ENCODE measurements at places on chromosomes 13 and 19. TPM values are rescaled to one million over a fixed set of nuclear protein-coding genes. Genes with fewer than 3 reads are reported as not detected.

GRCh38 chr13:43232144-43232872 lies 208.9 kb downstream of the DNAJC15 start:
- no peak overlapping the region for H3K4me3 ChIP-seq
- no peak overlapping the region for H3K27ac ChIP-seq
- no peaks in the 10 kb centered on the region for H3K4me1 ChIP-seq
- H3K36me3 ChIP-seq: no peaks in the 10 kb centered on the region
- no peak for DNase-seq

GRCh38 chr13:37413161-37413560 lies 185.4 kb downstream of the POSTN start:
- no peaks in the 10 kb centered on the region for H3K36me3 ChIP-seq
- H3K4me1 ChIP-seq: no peaks in the 10 kb centered on the region
- H3K27me3 ChIP-seq: no peaks in the 10 kb centered on the region
- no peak for DNase-seq
- H3K27ac ChIP-seq: no peak overlapping the region

GRCh38 chr19:8494158-8494557 lies 8.3 kb downstream of the PRAM1 start:
- no peak overlapping the region for H3K4me3 ChIP-seq
- H3K4me1 ChIP-seq: peaks cover 2% of the 10 kb centered on the region
- peaks cover 6% of the 10 kb centered on the region for H3K36me3 ChIP-seq
- no peak overlapping the region for H3K27ac ChIP-seq

- no peak overlapping the region for H3K4me3 ChIP-seq
- no peaks in the 10 kb centered on the region for H3K4me1 ChIP-seq
- no peak for DNase-seq
- H3K27me3 ChIP-seq: no peaks in the 10 kb centered on the region
- no peaks in the 10 kb centered on the region for H3K36me3 ChIP-seq
Measured at GRCh38 chr19:23698711-23699520, 11.9 kb upstream of the ZNF675 start.

DNA sequence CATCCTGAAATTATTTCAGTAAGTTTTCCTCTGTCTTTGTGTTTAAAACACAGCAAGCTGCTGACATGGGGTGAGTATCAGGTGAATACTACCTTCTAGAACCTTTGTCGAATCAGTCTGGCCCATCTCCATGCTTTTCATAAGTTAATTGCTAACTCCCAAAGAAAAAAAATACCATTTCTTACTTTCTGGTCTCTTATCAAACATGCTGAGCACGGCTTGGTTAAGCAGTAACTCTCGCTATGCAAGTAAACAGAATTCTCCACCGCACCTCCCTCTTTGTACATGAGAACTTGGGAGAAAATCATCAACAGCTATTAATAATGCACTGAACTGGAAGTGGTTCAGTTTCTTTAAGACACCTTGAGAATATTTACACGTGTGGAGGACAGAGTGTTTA lies 88.6 kb downstream of the FGF9 start:
- H3K4me1 ChIP-seq: no peaks in the 10 kb centered on the region
- no peaks in the 10 kb centered on the region for H3K36me3 ChIP-seq
- H3K4me3 ChIP-seq: no peak overlapping the region

GRCh38 chr19:49117677-49118564 lies 1.0 kb downstream of the C19orf73 start:
- H3K4me1 ChIP-seq: peaks cover 21% of the 10 kb centered on the region
- no peaks in the 10 kb centered on the region for H3K36me3 ChIP-seq
- peak overlapping the region; percentile 80 for H3K4me3 ChIP-seq
- peak overlapping the region; percentile 74 for H3K27ac ChIP-seq

GRCh38 chr19:21210037-21210621 lies 68.3 kb downstream of the ZNF431 start:
- H3K36me3 ChIP-seq: no peaks in the 10 kb centered on the region
- H3K27me3 ChIP-seq: no peaks in the 10 kb centered on the region
- no peak overlapping the region for H3K27ac ChIP-seq
- no peaks in the 10 kb centered on the region for H3K4me1 ChIP-seq

DNA sequence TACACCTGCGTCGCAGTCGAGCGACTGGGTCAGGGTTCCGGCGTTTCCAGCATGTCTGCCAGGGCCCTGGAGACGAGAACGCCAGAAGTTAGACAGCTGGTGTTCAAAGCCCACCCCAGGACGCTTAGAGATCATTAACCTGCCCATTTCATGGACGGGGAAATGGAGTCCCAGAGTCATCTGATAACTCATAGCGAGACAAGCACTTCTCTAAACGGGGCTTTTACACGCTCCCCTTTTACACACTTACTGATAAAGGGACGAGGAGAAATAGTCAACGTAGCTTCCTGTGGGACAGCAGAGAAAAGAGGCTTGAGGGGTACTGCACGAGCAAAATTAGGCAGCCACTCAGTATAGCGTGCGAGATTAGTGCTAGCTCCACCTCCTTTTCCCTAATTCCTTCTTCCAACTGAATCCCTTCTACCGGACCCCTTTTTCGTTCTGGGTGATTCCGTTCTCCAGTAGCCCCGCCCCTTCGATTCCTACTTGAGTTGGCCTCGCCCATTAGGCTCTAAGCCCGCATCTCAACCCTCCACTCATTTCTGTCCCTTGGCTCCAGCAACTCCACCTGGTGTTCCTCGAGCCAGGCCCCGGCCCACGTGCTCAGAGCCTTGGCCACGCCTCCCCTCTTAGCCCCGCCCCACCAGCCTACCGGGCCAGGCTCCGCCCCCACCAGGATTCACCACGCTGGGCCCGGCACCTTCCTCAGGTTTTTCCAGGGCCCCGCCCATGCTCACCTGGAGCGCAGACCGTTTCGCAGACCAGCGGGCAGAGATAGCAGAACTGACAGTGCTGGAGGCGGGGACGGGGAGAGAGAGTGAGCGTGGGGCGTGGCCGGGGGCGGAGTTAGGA lies 3.7 kb downstream of the HRC start:
- H3K4me3 ChIP-seq: peak overlapping the region; percentile 50
- no peak overlapping the region for H3K27ac ChIP-seq
- DNase-seq: peak; percentile 26

The EDNRB gene
- not detected for total RNA-seq

The RPS16 gene
- 2,627 TPM for total RNA-seq

The PRKCG gene
- total RNA-seq: not detected
